ENCODE measurements at places on chromosomes 4 and X.

DNA sequence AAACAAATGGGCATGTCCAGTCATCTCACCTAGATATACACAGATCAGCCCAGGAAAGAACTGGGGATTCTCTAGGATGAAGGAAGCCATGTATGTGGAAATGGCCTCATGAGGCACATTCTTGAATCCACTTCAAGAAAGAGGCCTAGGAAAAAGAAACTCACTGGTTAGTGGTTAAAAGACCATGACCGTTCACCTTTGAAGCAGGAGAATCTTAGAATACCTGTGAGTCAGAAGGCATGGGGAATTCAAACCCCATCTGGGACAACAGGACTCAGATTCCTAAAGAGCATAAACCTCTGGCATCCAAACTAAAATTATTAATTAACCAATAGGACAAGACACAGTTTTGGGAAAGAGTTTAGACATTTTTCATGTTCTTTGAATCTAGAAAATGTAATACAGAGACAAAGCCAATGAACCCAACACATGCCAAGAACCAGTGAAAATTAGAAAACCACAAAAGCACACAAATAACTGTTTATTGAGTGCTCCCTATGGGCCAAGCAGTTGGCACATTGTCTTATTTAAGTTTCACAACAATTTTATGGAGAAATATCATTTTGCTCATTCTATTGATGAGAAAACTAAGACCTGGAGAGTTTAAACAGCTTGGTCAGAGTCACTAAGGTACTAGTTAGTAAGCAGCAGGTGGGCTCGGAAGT, 97.5 kb downstream of the NPNT start:
- no peak for DNase-seq

DNA sequence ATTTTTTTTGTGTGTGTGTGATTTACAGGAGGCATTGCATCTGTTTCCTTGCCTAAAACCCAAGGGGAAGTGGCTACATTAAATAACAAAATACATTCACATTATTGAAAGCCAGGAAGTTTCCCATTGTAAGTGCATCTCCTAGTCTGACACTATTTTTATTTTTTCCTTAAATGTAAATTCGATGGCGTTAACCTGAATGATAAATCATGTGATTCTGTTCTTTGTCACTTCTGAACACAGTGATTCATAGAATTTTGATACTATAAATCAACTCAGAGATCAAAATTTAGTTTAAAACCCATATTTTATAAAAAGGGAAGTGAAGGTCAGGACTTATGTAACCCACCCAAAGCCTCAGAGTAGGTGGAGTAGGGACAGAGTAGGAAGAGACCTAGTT, 258.1 kb downstream of the GABRG1 start:
- no peak for DNase-seq

DNA sequence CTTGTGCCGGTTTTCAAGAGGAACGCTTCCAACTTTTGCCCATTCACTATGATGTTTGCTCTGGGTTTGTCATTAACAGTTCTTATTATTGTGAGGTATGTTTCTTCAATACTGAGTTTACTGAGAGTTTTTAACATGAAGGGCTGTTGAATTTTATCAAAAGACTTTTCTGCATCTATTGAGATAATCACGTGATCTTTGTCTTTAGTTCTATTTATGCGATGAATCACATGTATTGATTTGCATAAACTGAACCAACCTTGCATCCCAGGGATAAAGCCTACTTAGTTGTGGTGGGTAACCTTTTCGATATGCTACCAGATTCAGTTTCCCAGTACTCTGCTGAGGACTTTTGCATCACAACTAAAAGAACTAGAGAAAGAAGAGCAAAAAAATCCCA, 318.0 kb downstream of the GASK1B start:
- DNase-seq, result no peak

- no peak for DNase-seq
Observed at GRCh38 chr4:87865288-87865687, 32.5 kb downstream of the MEPE start.

DNA sequence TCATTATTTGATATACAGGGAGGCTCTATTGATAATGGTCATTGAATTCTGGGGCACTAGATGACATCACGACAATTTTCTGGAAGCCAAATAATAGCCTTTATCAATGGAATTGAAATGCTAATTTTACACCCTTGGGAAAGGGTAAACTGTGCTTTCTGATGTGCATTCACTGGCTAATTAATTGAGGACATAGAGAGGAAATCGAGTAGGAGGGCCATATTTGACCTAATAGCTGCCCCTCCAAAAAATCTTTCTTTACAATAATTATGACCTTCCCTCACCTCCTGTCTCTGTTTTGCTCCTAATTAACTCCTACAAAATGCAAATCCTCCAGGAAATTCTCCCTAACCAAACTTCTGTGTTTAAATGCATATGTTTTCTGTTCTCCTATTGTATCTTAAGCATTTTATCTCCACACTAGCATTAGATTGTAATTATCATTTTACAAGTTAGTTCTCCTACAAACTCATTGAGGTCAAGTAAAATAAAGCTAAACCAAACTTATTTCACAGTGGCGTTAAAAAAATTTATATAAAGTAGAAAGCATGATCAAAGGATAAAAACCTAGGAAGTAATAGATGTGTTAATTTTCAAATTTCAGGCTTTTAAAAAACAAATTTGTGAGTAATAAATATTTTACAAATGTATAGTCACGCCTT, 1414.0 kb upstream of the AGA start:
- no peak for DNase-seq

DNA sequence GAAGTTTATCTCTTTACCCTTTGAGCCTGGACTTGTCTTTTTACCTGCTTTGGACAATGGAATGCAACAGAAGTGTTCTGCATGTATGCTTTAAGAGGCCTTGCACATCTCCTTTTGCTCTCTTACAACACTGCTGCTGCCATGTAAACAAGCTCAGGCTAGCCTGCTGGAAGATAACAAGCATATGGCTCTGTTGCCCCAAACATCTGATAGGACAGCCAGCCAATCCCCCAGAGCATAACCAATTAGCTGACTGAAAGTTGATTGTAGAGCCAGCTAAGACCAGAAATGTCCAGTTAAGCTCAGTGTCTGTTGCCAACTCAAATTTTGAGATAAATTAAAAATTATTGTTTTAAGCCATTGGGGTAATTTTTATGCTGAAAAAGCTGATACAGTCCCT, 510.6 kb upstream of the CNKSR2 start:
- DNase-seq, result no peak

GRCh38 chr4:36206603-36207311, 37.6 kb downstream of the ARAP2 start:
- DNase-seq, result no peak

DNA sequence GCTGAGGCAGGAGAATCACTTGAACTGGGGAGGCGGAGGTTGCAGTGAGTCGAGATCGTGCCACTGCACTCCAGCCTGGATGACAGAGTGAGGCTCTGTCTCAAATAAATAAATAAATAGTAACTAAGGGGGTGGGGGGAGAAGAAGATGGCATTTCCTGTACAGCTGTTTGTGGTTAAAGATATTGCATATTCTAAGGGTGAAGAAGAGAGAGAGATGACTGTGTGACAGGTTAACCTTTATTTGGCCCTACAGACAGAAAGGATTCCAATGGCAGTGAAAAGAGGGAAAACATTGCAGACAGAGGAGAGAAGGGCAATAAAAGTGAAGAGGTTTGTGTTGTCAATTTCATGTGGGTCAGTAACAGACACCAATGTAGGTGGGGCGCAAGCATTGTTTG, 9.4 kb downstream of the TASL start:
- DNase-seq, result no peak

GRCh38 chr4:146450524-146450923, 71.2 kb downstream of the SLC10A7 start:
- DNase-seq, result no peak

- DNase-seq, result peak; percentile 18
Observed at GRCh38 chrX:43703211-43703791, 47.2 kb downstream of the MAOA start.

DNA sequence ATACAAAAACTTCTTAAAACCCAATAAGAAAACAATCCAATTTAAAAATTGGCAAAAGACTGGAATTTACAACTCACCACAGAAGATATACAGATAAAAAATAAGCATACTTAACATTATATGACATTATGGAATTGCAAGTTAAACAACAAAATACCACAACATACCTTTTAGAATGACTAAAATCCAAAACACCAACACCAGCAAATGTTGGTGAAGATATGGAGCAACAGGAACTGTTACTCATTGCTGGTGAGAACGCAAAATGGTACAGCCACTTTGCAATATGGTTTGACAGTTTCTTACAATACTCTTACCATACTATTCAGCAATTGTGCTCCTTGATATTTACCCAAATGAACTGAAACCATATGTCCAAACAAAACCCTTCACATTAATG, 112.4 kb downstream of the ADGRL3 start:
- DNase-seq, result no peak

GRCh38 chrX:20459410-20460350, 193.0 kb upstream of the RPS6KA3 start:
- DNase-seq, result no peak

GRCh38 chr4:147220833-147221232, 260.1 kb upstream of the EDNRA start:
- DNase-seq, result no peak

DNA sequence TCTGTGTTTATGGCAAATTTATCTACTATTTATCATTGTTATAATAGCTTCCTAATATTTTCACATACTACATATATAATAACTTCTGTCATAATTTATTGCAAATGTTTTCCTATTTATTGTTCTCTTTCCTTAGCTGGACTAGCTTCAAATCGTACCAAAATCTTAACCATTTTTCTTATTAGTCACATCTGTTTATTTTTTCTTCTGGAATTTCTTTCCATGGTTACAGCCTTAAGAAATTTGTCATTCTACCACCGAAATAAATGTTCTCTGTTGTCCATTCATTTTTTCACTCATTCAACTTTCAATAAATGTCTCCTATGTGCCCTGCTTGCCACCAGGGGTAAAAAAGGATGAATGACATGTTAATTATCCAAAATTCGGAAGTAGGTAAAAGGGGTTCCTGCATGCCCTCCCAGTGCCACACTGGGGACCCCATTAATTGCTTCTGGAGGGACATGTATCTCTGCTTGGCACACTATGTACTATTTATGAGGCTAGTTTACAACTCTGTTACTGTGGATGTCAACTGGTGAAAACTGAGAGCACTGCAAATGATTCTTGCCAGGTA, 182.1 kb downstream of the SH3KBP1 start:
- DNase-seq, result no peak
